ENCODE measurements at places on chromosomes 4 and X.

- DNase-seq: peak; percentile 23
Observed at GRCh38 chr4:576991-577498, 950 bp upstream of the TMEM271 start.

DNA sequence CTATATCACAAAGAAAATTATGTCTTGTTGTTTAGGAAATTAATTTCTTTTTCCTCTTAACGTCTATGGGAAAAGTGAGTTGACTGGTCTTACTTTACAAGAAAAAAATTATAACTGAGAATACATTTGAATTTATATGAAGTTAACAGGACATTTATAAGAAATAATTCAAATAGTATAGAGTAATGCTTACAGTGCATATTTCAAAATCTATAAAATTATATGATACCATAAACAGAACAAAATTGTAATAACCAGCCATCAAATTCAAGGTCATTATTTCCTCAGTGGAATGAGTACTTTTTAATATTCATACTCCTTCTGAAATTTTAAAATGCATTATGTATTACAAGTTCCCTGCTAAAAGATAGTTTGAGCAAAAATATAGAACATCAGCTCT is 884.5 kb downstream of the TECRL start:
- DNase-seq: no peak

DNA sequence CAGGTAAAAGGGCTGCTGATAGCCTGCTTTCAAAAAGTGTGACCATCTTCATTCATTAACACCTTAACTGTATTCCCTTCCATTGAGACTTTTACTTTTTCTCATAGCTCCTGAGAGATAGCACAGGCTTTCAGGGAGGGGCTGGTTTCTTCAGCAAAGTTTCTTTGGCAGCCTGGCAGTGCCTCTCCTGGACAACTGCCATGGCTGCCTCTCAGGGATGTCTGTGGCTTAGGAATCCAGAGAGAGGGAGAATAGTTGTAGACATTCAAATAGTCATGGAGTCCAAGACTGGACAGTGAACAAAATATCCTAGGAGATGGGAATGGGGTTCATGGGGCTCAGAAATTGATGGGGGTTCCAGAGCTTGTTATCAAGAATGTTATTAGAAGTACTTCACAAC is 81.1 kb downstream of the FAM47B start:
- peak; percentile 20 for DNase-seq

DNA sequence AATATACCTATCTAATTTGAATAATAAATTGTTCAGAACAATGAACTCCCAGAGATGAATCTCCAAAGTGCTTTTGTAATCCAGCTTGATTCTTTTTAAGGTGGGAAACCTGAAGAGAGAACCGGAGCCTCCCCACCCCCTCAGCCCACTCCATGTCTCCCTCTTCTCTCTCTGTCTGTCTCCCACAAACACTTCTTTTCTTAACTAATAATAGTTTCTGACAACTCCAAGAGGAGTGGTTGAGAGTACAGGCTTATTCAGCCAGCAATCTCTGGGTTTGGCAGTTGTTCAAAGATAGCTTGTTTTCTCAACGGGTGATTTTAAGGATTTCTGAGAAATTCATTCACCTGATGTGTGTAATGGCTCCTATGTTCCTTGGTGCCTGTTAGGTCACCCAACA is 23.4 kb downstream of the PPP4R3C start:
- DNase-seq: no peak

- DNase-seq: no peak
Observed at GRCh38 chr4:90122355-90122748, 4.8 kb upstream of the CCSER1 start.

- DNase-seq: peak; percentile 78
Observed at GRCh38 chrX:103376118-103376978, at the start of gene BEX3. Gene BEX3 (plus strand): TSS chrX:103376538. CDS start chrX:103377522, 984 bp downstream.

GRCh38 chr4:171583790-171584189 is 229.4 kb upstream of the GALNTL6 start:
- DNase-seq: no peak

DNA sequence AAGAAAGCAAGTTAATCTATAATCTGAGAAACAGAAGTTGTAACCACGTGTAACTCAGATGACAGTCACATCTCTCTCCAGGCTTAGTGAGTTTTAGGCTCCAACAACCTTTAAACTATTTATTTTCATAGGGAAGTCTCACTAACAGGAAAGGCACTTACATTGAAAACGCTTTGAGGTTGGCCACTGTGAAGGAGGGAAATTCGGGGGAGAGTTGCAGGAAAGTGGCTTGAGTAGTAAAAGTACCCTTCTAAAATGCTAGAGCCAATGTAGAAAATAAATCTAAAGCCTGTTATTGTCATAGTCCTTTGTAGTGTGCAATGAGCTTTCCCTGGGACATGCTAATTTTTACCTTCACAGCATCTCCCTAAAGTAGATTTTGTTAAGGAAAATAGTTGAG is 995 bp upstream of the NFXL1 start:
- no peak for DNase-seq
